ENCODE measurements at places on chromosomes 12 and 14.

DNA sequence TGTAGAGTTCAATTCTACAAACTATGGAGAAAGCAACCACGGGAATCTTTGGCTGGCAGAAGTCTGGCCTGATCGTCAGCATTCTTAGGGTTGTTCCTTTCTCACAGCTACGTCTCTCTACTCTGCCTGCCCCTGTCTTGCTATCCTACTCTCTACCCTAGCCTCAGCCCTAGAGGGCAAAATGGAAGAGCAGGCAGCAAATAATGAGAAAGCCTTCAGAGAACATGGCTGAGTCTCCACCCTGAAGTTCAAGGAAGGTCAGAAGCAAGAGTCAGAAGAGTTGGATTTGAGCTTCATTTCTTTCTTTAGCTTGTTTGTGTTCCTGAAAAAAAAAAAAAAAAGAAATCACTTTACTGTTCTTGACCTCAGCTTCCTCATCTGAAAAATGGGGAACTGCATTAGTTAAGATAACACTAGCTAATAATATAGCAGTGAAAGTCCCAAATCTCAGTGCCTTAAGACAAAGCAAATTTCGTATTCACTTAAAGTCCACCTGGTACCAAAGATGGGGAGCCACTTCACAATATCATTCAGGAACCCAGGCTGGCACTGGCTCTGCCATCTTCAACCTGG lies 50.2 kb upstream of the CCND2 start:
- DNase-seq = no peak

GRCh38 chr12:127214186-127214585 lies 1052.8 kb upstream of the TMEM132C start:
- no peak for DNase-seq

DNA sequence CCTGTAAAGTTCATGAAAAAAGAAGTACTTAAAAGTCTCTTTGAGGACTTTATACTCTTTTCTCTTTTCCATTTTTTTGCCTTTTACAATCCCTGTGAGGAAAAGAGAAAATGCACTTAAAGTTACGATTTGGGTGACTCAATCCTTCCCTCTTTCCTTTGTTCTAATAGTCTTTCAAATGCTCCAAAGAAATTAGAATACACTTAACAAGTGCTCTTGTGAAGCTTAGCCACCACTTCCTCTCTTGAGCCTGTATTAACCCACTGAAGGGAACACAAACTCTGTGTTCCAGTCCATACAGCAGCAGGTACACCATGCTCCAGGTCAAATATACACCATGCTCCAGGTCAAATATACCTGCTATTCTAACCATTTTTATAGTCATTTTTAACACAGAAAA lies 581.1 kb upstream of the MGAT4C start:
- DNase-seq = no peak

DNA sequence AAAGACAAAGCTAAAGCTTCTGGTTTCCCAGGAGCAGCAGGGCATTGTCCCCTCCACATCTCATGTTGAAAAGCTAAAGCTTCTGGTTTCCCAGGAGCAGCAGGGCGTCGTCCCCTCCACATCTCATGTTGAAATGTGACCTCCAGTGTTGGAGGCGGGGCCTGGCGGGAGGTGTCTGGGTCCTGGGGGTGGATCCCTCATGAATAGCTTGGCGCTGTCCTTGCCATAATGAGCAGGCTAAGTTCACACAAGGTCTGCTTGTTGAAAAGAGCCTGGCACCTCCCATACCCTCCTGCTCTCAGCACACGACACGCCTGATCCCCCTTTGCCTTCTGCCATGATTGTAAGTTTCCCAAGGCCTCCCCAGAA lies 123.7 kb downstream of the PIWIL1 start:
- DNase-seq = no peak

DNA sequence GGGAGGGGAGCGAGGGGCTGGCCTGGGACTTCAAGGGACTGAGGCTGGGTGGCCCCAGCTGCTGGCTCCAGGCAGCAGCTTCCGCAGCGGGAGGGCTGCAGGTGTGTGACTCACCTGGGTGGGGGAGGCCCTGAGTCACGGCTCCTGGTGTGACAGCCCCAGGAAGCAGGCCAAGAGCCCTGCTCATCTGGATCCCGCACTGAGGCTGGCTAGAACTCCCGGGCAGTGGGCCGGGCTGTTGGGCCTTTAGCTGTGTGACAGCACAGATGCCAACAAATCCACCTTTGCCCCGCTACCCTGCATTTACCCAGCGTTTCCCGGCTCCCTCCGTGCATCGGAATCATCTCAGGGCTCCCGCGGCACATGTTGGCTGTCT lies 180.0 kb upstream of the PRMT8 start:
- no peak for DNase-seq

DNA sequence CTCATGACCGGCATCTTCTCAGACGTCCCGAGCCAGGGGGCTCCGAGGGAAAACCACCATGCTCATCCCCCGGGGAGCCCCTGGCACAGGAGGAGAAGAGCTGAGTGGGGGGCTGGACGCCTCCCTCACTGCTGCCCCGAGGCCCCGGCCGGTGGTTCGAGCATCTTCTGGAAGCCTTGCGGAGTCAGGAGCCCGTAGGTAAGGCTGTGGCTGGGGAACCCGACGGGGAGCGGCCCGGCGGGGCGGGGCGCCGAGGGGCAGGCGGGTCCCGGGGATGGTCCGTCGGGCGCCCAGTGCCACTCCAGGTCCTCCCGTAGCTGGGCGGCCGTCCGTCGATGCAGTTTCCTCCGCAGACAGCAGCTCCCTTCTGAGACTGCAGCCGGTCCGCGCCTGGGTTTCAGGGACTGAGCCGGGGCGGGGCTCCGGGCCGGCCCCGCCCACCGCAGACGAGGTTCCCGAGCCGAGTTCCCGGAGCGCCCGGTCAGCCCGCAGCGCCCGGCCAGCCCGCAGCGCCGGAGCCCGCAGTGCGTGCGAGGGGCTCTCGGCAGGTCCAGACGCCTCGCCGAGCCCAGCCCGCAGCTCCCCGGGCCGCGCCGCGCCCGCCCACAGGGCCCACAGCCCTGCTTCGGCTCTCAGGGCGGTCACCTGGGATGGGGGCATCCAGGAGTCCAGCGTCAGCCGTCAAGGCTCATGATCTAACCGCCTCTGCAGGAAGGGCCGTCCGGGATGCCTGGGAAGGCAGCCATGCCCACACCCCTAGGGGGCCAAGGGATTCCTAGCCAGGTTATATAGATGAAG lies at the start of gene PGF:
Gene PGF (minus strand): TSS at position 369 of the 798 bp plus-strand sequence. CDS start 355 bp downstream, at position 14.
- DNase-seq = no peak

- no peak for DNase-seq
Measured at GRCh38 chr12:53973236-53974042, 513 bp downstream of the HOXC11 start.

- DNase-seq = peak; percentile 37
Measured at GRCh38 chr12:57005980-57006808, at the start of gene ZBTB39. TSS of gene ZBTB39 (minus strand) at chr12:57006546. CDS start at chr12:57004917, 1,629 bp downstream.

- no peak for DNase-seq
Measured at GRCh38 chr12:51906430-51907082, 748 bp upstream of the ACVRL1 start.

GRCh38 chr14:31435276-31435675 lies 14.9 kb upstream of the HEATR5A start:
- no peak for DNase-seq

- no peak for DNase-seq
Measured at GRCh38 chr12:66048835-66049537, 81.6 kb downstream of the LLPH start.

- DNase-seq = no peak
Measured at GRCh38 chr12:101480849-101481248, 5.7 kb downstream of the SPIC start.

- no peak for DNase-seq
Measured at GRCh38 chr12:111953455-111953854, 59.5 kb downstream of the TMEM116 start.

GRCh38 chr12:50598321-50598862 lies 93.6 kb downstream of the DIP2B start:
- DNase-seq = no peak

GRCh38 chr12:126663304-126664094 lies 1598.3 kb downstream of the AACS start:
- no peak for DNase-seq

DNA sequence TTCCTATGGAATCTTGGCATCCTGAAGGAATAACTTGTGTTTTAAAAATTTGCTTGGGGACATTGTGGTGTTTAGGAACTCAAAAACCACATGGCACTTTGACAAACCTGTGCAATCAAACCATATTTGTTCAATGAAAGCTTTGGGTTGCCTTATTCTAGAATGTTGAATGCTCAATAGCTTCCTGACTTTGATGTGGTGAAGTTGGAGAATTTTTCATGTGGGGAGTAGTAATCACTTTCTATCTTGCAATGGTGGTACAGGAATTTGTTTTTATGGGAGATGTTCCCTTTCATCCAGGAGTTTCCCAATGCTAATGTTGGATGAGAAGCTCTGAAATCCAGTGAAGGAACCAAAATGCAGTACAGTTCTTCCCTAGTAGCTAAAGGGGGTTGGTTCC lies 42.2 kb upstream of the LDHB start:
- DNase-seq = no peak

- no peak for DNase-seq
Measured at GRCh38 chr12:14681625-14682024, 14.8 kb downstream of the GUCY2C start.

- no peak for DNase-seq
Measured at GRCh38 chr14:33357225-33358010, 418.7 kb downstream of the NPAS3 start.
